ENCODE measurements at places on chromosomes 2 and 18.
A peak's percentile ranks its signal among the peaks of the same experiment; 100 is the strongest.

- no peak for DNase-seq
Measured at GRCh38 chr2:29747786-29748470, 173.5 kb downstream of the ALK start.

- DNase-seq, result no peak
Measured at GRCh38 chr18:42045346-42045745, 90.3 kb downstream of the PIK3C3 start.

DNA sequence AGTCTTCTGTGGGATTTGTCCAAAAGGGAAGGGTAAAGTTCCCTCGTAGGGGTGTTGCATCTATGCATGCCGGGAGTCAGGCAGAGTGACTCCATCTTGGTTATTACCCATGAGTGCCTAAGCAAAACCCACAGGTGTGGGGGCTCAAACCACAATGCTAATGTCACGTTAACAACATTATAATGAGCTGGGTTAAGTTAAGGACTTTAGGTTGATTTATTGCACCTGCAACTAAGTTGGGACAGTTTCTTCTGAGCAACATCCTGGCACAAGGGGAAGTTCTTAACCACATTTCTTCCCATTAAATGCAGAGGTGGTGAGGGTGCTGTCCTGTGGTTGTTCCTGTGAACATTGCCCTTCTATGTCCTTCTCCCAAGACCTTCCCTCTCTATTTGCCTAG lies 1596.8 kb upstream of the SLC39A10 start:
- DNase-seq, result no peak

DNA sequence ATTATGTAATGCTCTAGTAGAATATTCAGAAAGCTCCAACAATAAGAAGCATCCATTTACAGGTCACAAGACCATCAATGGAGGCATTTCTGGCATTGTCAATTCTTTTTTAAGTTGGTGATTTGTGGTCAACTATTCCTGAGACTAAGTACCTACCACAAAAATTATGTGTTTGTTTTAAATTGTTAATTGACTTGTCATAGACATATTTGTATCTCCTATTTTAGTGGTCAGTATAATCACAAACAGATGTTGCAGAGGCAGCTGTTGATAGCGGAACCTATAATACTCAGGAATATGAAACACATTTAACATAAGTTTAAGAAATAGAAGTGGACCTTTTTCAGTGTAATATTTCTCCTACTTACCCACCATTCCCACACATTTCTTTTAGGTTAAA lies 430.1 kb downstream of the CCDC85A start:
- no peak for DNase-seq

- DNase-seq, result no peak
Measured at GRCh38 chr18:74139411-74139810, 8.2 kb downstream of the FBXO15 start.

DNA sequence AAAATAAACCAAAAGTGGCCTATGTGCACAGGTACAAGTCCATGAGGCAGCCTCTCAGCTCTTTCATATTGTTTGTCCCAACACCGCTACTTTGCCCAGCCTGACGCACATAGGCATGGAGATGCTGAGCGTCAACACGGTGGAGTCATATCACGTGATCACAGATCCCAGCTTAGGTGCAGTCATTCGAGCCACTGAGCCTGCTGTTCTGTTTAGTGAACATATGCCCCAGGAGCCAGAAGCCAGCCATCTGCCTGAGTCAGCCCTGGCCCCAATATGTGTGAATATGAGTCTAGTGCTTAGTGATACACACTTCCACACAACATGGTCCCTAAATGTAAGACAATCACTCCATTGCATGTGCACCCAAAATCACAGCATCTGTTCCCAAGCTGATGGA lies 88.2 kb upstream of the LCLAT1 start:
- no peak for DNase-seq

GRCh38 chr2:223055140-223055539 lies 3.1 kb downstream of the KCNE4 start:
- no peak for DNase-seq

DNA sequence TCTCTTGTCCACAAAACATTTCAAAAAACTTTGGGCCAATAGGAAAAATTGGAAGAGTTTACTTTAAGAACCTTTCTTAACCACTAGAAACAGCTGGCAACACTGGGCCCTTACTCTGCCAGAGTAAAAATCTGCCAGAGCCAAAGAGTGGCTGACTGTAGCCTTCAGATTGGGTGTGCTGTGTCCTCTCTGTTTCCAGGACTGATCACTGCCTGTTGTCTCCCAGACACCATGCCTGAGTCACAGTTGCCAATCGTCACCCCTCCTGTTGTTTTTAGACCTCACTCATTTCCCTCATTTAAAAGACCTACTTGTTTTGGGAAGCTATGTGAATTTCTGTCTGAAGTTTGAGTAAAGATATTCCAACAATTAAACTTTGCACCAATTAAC lies 159.1 kb downstream of the PPP1R1C start:
- no peak for DNase-seq

DNA sequence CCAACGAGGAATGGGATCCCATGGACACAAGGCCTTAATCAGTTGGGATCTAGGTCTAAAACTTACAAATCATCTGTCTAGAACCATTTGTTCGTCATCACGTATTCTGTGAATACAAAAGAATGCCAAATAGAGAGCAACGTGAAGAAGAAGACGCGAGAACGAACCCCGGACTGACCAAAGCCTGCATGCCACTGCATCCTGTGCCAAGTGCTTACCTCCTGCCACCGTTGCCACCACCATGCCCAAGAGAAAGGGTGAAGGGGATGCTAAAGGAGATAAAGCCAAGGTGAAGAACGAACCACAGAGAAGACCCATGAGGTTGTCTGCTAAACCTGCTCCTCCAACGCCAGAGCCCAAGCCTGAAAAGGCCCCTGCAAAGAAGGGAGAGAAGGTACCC lies 30.2 kb downstream of the ITSN2 start:
- no peak for DNase-seq

DNA sequence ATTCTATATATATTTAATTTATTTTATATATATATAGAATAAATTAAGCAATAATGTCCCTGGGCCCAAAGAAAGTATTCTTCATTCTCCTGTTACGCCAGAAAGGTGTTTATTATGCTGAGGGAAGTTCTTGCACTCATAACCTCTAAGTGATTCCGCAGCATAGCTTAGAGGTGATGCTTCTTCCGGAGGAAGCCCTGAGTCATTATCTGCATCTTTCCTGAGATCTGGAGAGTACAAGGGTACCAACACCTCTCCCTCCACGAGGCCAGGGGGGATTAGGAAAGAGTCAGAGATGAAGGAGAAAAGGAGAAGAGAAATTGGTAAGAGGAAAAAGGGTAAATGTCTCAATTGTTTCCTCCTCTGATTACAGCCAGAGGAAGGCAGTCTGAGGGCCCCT lies 43.1 kb upstream of the RTN4 start:
- no peak for DNase-seq

- DNase-seq, result no peak
Measured at GRCh38 chr2:78431241-78431640, 594.3 kb upstream of the REG3G start.

- no peak for DNase-seq
Measured at GRCh38 chr18:40011201-40011600, 1943.8 kb upstream of the PIK3C3 start.

GRCh38 chr2:237617587-237617982 lies 9.8 kb upstream of the LRRFIP1 start:
- DNase-seq, result no peak

DNA sequence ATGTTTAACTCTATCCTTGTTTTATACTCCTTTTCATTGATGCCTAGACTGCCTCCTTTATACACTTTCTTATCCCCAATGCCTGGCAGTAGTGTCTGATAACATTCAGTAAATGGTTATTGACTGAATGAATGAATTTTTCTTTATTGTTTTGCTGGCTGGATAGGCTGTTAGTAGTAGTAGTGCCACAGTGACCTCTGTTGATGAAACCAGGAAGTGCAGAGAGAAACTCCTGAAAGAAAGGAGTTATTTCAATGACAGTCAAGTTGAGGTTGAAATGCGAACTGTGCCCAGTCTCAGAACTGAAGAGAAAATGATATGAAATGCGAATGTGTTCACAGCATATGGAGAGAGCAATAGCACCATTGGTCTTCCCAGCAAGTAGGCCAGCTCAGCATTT lies 26.8 kb upstream of the SLC9A2 start:
- no peak for DNase-seq

- DNase-seq, result no peak
Measured at GRCh38 chr18:55396267-55396905, 191.6 kb downstream of the TCF4 start.

GRCh38 chr2:241366678-241367077 lies 10.6 kb downstream of the FARP2 start:
- DNase-seq, result no peak

DNA sequence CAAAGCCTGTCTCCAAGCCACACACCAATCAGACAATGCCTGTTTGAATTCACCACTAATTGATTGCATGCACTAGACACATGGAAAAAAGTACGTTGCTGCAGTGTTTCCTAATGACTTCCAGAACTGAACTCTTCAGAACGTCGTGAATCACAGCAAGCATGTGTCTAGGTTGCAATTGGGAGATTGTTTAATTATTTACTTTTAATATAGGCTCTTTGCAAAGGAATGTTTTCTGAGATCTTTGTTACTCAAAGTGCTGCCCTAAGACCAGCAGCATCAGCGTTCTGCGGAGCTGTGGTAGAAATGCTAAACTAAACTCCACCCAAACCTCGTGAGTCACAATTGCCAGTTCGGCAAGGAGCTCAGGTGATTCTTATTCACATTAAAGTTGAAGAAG lies 52.7 kb upstream of the CCDC68 start:
- DNase-seq, result no peak

- no peak for DNase-seq
Measured at GRCh38 chr2:223674998-223675609, 72.9 kb upstream of the SCG2 start.

- no peak for DNase-seq
Measured at GRCh38 chr2:226953206-226953605, 117.4 kb downstream of the RHBDD1 start.

DNA sequence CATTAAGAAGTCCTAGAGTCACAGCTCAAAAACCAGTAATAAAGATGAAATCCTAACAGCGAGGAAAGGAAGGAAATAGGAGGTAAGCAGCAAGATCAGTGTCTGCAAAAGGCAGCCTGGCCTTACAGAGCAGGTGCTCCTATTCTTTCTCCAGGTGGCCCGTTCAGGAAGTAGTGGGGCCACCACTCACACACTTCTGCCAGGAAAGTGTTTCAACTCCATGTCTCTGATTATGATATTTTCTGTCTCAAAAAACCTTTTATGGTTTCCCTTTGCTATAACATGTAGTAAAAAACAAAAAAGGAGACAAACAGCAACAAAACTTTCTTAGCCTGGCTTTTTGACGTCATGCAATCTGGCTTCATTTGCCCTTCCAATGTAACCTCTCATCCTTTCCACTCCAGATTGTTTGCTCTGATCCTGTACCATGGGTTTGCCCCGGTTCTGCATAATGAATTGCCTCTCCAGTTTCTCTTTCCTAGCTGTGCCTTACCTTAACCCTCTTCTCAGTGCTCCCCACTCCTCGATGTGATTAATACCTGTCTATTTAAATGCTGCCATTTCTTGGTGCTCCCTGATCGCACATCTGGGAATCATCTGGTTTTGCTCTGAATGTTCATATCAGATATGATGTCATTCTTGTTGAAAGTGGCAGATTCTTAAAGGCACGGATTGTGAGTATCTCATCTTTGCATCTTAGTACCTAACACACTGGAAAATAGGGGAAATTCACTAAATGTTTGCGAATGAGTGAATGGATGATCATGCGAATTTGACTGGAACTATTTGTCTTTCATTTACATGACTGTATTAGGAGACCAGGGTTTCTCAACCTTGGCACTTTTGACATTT lies 50.6 kb upstream of the PTPRM start:
- no peak for DNase-seq

- DNase-seq, result peak; percentile 62
Measured at GRCh38 chr2:177983183-177983788, 89.3 kb downstream of the PDE11A start.

DNA sequence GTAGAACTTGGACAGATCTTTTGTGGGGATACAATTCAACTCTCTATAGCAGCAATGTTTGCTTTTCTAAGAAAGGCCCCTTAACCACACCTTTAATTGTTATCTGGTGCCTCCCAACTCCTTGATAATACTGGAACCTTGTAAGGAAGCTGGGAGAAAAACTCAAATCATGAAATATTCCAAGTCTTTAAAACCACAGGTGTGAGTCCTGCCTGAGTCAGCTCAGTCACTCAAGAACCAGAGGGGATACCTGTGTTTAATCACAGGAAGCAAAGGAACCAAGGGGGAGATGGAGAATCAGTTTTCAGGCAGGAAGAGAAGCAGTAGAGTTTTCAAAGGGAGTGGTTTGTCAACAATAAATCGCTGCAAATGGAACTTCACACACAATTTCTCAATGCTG lies 159.9 kb downstream of the LAMA3 start:
- no peak for DNase-seq

- no peak for DNase-seq
Measured at GRCh38 chr18:56202678-56203077, 435.7 kb downstream of the TXNL1 start.

DNA sequence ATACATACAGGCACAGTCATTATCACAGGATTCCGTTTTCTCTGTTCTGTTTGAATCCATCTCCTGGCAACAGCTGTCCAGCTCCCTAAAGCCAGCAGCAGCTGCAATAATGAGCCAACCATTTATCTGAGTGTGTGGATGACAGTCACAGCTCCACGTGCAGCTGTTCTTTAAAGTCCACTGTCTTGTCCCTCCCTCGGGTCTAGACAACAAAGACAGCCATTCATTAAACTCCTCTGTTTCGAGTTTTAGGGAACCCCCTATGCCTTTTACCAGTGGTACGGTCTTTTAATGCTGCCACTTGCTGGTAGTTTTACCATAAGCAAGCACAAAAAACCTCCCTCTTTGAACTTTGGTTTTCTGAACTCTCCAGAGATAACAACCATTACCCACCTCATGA lies 16.0 kb upstream of the MSGN1 start:
- DNase-seq, result no peak

DNA sequence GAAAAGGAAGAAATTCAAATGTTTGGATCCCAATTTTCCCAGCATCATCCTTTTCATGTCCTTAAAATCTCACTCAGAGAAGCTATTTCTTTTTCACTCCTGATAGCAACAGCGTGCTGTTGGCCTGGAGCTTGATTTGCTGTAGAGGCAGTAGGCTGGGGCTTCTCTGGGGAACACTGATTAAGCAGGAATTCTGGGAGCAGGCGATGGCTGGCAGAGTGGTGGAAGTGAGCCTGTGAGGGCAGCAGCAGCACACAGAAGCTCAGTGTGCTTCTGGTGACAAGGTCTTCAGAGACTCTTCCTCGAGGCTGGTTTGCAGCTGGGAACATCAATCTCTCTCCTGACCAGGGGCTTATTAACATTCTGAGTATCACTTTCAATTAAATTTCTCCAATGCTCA lies 284.6 kb downstream of the DPP10 start:
- no peak for DNase-seq

DNA sequence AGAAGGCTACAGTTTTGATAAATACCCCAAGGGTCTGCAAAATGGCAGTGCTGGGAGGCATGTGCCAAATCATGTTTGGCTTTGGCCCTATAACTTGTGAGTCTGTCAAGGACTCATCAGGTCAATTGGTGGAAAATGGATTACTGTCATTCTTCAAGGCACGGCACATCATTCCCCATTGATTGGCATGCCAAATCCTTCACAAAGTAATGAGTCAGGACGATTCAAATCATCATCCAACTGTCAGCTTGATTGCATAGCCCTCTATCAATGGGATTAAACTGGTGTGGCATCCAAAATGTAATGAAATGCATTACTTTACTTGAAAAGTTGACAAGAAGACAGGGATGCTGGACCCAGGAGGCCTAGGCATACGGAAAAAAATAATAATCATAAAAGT lies 441.6 kb upstream of the PIK3C3 start:
- DNase-seq, result no peak
